ENCODE measurements at places on chromosomes 7 and 10.
A peak's percentile ranks its signal among the peaks of the same experiment; 100 is the strongest.

DNA sequence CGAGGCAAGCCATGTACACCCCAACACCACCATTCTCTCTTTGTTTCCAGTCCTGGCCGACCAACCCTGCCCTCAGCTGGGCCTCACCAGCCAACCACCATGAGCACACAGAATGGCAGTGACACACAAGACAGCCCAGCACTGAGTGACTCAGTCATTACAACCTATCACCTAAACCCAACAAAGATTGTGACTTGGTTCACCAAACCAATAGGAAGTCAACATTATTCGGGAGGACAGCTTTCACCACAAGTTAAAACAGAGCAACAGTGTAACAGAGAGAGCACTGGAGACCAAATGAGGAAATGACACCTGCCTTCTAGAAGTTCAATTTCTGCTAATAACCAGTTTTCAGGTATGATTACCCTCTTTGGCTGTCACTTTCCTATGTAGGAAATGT is 72.1 kb downstream of the DNMBP start:
- DNase-seq, result no peak

GRCh38 chr10:123287594-123288247 is 133.5 kb downstream of the BUB3 start:
- DNase-seq, result no peak

DNA sequence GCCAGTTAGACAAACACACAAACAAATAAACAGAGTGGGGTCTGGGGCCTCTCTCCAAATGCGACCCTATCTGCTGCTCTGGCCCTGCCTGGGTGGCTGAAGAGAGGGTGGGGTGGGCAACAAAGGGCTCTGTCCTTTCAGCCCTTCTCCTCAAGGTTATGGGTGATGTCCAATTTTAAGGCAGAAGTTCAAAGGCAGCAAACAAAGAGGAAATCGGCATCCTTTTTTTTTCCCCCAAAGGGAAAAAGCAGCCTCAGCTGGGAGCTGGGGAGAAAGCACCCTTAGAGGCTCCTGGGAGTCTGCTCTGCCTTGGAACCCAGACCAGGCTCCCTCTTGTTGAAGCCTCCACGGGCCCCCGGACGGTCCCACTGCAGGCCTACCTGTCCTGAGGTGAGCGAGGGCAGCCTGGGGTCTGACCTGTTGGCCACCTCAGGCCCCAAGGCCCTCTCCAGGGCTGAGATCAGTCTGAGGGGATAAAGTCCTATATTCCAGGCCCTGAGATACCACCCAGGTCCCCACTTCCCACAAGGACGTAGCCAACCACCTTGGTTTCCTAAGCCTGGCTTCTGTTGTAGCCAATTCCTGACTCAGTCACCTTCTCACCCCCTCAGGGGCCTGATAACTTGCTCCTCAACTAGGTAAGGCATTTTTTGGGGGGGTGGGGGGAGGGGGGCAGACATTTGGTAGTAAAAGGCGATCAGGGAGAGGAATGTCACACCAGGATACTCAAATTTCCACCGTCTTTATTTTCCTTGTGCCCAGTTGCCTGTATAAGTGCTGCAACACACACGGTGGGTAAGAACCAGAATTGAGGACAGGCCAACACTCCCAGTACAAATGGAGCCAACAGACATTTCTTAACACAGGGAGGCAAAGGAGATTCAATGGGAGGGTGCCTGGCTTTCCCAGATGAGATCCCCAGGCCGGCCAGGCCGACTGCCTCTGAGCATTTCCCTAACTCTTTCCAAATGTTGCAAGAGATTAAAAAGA is 4.3 kb downstream of the HOXA11 start:
- no peak for DNase-seq

- DNase-seq, result peak; percentile 21
Observed at GRCh38 chr7:44639671-44640321, 33.4 kb downstream of the OGDH start.

GRCh38 chr10:77959384-77959783 is 32.8 kb upstream of the DLG5 start:
- no peak for DNase-seq

GRCh38 chr10:8369666-8370065 is 315.2 kb downstream of the GATA3 start:
- no peak for DNase-seq

DNA sequence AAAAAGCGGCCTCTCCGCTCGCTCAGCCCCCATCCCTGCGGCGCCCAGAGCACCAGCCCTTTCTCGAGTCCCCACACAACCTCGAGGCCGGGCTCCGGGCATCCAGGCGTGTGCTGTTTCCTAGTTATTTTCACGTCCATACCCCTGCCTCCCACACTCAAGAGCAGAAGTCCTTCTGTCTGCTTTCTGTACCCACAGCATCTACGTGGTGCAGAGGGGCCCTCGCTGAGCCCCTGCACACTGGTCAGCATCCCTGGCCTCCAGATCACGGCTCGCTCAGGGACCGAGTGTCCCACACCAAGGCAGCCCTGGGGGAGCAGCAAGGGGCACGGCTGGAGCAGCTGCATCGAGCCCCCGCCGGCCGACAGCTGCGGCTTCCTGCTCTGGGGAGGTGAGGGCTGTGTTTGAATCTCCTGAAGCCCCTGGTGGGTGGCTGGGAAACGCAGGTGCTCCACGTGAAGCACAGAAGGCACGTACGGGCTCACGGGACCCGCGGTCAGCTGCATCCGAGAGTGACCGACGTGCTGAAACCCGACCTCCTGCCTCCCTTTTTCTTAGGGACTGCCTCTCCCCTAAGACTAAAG is 333.1 kb downstream of the DNAJB6 start:
- DNase-seq, result no peak

DNA sequence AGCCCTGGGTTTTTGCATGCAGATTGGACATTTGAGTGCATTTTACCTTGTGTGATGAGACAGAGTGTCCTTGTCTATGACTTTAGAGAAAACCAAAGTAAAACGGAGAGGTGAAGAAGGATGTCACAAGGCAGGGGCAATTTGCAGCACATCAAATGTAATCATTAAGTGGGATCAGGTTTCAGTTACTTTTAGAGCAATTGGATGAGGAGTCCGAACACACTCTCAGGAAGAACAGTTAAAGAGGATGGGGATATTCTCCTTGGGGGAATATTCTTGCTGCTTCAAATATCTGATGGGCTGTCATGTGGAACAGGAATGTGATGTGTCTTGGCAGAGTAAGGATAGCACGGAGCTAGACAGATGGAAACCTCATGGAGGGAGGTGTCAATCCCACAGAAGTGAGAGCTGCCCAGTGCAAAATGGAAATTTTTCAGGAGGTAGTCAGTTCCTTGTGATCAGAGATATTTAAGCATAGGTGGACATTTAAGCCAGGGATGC is 757 bp downstream of the RAB19 start:
- no peak for DNase-seq

DNA sequence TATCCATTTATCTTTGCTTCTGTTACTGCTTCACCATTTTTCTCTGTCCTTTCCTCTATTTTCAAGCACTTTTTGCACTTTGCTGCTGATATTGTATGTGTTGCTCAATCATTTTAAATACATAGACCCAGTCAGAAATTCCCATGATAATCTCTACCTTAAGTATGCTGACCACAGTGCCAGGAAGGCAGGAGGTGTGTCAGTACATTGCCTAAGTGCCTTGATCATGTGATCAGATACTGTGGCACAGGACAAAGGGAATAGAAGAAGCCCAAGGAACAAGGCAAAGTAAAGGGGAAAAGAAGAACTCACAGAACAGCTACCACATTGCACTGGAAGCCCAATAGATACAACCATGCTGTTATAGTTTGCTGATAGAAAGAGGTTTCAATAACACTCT is 53.7 kb upstream of the CD36 start:
- no peak for DNase-seq

DNA sequence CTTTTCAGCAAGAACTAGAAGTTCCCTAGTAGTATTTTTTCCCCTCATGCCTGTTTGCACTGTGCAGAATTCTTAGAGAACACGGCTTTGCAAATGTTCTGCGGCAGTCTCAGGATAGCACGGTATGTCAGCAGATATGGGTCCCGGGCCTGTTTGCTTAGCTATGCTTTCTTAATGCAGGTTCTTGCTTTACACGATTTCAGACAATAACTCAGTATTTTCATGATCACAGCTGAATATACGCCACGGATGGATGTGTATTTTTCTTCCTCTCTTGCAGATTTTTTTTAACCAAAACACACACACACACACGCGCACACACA is 137.3 kb downstream of the HECW1 start:
- no peak for DNase-seq

DNA sequence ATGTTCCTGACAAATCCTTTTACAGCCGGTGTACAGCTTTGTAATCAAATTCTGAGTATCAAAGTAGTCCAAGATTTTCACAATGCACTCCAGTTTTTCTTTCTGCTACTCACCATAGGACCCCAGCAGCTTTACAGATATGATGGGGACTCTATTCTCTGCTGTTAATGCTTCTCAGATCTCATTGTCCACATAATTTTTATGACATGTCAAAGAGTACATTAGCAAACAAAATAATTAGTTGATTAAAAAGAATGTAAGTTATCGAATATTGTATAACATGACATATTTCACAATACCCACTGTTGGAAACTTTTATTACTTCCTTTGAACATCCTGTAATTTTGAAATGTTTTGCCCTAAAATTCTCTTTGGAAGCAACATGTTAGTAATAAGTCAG is 81.4 kb upstream of the KIAA1217 start:
- DNase-seq, result no peak

DNA sequence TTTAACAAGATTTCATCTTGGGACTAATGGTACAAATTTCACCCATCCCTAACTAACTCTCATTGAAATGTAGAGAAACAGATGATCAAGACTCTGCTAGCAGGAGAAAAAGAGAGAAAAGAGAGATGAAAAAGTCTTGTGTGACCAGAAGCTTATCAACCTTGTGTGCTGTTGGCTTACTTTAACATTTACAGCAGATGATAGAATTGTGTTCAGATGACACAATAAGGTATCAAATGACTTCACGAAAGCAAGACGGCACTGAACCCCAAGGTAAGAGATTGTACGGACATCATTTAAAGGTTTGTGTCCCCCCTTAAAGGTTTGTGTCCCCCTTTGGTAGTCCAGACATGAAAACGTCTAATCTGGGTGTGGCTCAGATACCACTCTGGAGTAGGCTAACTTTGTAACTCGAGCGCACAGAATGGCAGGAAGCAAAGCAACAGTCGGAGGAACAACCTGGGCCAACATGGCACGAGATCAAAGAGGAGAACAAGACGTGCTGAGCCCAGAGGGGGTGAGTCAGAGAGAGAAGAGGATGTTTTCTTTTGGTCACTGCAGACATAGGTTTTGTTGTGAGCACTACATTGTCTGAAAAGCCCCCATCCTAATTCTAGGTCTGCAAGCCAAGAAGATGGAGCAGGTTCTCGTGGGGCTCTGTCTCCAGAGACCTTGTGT is 10.4 kb upstream of the LMBR1 start:
- no peak for DNase-seq

- no peak for DNase-seq
Observed at GRCh38 chr7:151900986-151901621, 24.2 kb upstream of the PRKAG2 start.

DNA sequence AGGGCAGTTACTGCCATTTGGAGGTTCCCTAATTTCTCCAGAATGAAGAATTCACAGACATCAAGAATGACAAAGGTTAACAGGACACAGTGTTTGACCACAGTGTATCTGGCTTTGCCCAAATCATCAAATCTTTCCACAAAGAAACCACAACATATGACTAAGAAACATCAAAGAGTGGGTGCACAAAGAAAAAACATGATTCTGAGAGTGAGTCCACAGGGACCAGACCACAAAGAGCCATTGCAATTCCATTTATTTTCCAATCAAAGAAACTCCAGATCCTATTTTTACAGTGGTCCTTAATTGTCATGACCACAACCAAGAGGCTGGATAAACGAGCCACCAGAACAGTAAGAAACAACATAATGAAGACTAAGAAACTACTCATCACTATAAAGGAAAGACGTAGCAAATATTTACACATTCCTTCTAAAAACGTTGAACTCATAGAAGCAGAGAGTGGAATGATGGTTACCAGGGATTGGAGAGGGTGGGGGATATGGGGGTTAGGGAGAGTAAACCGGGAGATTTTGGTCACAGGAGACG is 286.5 kb downstream of the DOCK4 start:
- peak; percentile 60 for DNase-seq

GRCh38 chr10:66457629-66458028 is 468.2 kb upstream of the LRRTM3 start:
- DNase-seq, result no peak

DNA sequence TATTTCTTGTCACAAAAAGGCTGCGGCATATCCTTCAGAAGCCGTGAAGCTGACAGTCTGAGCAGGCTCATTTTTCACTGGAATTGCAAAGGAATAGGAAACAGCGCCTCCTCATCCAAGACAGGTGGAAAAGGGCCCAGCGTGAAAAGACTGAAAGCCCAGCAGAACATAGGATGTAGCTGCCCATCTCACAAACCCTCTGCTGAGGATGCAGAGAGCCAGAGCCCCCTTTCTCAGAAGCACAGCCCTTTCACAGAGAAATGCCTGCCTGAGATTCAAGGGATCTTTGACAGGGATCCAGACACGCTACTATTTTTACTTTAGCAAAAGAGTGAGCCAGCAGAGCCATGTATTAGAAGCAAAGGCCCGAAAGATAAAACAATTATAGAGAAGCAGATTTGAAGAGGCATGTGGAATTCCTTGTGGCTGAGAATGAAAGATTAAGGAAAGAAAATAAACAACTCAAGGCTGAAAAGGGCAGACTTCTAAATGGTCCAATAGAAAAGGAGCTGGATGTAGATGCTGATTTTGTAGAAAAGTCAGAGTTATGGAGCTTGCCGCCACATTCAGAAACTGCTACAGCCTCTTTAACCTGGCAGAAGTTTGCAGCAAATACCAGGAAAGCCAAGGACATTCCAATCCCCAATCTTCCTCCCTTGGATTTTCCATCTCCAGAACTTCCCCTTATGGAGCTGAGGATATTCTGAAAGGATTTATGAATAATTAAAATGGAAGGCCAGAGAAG is 36.9 kb downstream of the GDI2 start:
- DNase-seq, result no peak

DNA sequence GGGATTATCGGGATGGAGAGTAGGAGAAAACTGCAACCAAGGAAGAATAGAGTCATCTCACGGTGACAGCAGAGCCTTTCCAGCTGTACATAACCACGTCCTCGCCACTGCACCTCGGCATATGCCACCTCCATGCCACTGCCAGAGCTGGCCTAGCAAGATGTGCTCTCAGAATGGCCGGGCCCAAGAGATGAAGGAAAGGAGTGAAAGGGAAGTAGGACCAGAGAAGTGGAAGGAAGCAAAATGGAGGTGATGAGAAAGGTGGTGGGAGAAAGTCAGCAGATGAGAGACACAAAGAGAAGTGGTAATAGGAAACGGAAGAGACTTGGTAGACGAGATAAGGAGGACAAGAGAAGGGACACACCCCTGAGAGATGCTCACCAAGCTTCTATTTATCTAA is 8.0 kb upstream of the CALU start:
- DNase-seq, result no peak

Measured in foreskin melanocyte (primary cell).